ENCODE measurements at places on chromosomes 13 and 19.
A peak's percentile ranks its signal among the peaks of the same experiment; 100 is the strongest.

- DNase-seq: no peak
These were observed 10.4 kb downstream of the DEDD2 start for GRCh38 chr19:42206871-42207755.

DNA sequence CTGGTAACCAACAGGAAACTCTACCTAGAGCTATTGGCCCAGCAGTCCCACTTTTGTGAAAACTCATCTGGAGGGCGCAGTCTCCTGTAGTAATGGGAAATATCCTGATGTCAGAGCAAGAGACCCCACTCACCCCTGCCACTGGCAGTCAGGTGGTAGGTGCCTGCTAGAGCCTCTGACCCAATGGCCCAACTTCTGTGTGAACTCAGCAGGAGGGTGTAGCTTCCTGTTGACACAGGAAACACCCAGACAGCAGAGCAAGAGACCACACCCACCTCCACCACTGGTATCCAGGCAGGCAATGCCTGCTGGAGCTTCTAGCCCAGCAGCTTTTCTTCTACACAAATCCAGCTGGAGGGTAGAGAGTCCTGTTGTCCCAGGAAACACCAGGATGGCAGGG, 1176.8 kb upstream of the PRR20A start:
- no peak for DNase-seq

DNA sequence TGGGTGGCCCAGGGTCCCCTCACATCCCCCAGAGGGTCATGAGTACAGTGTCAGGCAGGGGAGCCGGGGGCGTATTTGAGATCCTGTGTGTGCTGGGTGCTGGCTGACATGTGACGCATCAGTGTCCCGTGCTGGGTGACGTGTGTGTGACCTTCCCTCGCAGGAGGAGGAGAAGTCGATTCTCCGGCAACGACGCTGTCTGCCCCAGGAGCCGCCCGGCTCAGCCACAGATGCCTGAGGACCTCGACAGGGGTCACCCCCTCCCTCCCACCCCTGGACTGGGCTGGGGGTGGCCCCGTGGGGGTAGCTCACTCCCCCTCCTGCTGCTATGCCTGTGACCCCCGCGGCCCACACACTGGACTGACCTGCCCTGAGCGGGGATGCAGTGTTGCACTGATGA, 25.8 kb downstream of the PNPLA6 start:
- no peak for DNase-seq

GRCh38 chr19:43872547-43873336, 45.6 kb downstream of the ZNF283 start:
- DNase-seq: no peak

GRCh38 chr19:10878253-10878652, 6.9 kb downstream of the CARM1 start:
- no peak for DNase-seq

DNA sequence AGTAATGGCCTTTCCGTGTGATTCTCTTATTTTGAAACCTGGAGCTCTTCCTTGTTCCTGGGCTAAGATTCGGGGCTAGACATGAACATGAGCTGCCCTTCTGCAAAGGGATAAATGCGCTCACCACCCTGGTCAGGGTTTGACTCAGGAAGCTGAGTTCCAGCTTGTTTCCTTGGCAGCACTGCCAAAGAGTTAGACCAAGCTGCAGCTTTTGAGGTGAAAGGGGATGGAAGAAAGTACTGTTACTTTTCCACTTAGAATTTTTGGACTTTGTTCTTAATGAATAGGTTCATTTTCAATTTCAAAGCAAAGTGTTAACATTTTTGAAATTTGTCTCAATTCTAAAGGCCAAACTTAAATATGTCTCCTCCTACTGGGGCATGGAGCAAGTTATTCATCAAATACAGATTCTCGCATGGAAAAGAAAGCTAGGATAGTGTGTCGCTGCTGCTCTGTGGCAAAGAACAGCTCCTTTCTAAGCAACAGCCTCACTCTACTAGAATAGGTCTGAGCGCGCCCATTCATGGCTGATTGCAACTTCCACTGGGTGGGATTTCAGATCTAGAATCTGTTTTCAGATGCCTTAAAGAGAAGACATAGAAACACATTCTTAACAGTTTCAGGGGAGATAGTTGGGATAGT, 2.2 kb downstream of the RGCC start:
- peak; percentile 40 for DNase-seq

- DNase-seq: no peak
These were observed 17.0 kb upstream of the TMEM255B start for GRCh38 chr13:113742000-113742441.

DNA sequence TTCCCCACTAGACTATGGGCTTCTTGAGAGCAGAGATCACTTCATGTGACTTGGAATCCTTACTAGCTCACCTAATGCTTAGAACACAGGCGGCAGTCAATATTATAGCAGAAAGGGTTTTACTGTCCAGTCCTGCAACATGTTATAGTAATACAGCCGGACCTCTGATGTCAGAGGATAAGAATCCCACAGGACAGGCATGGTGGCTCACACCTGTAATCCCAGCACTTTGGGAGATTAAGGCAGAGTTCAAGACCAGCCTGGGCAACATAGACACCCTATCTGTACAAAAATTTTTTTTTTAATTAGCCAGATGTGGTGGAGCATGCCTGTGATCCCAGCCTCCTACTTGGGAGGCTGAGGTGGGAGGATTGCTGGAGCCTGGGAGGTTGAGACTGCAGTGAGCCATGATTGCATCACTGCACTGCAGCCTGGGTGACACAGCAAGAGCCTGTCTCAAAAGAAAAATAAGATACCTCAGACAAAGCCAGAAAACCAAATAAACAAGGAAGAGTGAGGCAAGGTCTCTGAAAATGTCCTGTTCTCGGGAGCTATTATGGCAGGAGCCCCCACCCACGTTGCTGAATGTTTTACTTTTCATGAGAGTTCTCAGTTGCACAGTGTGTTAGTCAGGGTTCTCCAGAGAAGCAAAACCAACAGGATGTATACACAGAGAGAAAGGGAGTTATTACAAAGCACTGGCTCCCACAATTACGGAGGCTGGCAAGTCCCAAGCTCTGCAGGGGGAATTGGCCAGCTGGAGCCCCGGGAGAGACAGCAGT, 100.8 kb downstream of the UBL3 start:
- DNase-seq: no peak
